ENCODE measurements at places on chromosomes 3 and 15. TPM values are rescaled to one million over a fixed set of nuclear protein-coding genes. Genes with fewer than 3 reads are reported as not detected.

NSUN3 gene
- polyA plus RNA-seq: 13.1 TPM

LRRC3B gene
- polyA plus RNA-seq: not detected

CCDC39 gene
- polyA plus RNA-seq: not detected

EXD1 gene
- polyA plus RNA-seq: not detected

CASR gene
- not detected for polyA plus RNA-seq

CEP63 gene
- polyA plus RNA-seq: 21.4 TPM

GTPBP8 gene
- 9.4 TPM for polyA plus RNA-seq

NR2E3 gene
- not detected for polyA plus RNA-seq

WNT7A gene
- not detected for polyA plus RNA-seq

SLC12A1 gene
- polyA plus RNA-seq: not detected

INTS14 gene
- polyA plus RNA-seq: 27.4 TPM

LINGO1 gene
- polyA plus RNA-seq: not detected

GOLGA8G gene
- polyA plus RNA-seq: not detected

SELENOK gene
- 137 TPM for polyA plus RNA-seq

PLSCR4 gene
- not detected for polyA plus RNA-seq

PXYLP1 gene
- 0.86 TPM for polyA plus RNA-seq

All from naive B cell (primary cell).